Activated naive CD8-positive, alpha-beta T cell treated with anti-CD3 and anti-CD28 coated beads, Interleukin-2, amount 10 ng/mL, durations not matched to agents 7 days and 5 days (primary cell): ENCODE measurements at places on chromosomes 11 and 22.

DNA sequence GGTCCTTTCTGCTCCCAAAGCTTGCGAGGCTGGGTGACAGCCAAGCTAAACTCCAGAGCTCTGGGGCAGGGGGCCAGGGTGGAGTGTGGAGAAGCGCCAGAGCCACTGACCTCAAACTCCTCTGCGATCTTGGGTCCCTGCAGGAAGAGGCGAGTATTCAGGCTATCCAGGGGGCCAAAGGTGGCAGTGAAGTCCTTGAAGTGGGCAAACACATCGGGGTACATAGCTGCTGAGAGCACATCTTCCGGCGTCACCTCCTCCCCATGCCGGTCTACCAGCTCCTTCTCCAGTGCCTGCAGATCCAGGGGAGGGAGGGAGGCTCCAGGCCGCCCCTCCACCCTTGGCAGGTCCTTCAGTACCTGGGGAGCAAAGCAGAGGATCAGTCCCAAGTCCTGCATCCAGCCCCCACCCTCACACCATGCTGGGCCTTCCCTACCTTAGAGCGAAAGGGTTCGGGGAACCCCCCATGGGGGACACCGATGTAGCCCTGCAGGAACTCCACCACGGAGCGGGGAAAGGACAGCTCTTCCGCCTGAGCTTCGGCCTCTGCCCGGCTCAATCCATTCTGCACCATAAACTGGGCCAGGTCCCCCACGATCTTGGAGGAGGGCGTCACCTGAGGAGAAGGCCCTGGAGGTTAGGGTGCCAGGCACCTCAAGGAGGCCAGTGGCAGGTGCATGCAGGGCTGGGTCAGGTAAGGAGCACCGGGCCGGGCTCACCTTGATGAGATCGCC is 6.4 kb downstream of the RCE1 start:
- DNase-seq: no peak

DNA sequence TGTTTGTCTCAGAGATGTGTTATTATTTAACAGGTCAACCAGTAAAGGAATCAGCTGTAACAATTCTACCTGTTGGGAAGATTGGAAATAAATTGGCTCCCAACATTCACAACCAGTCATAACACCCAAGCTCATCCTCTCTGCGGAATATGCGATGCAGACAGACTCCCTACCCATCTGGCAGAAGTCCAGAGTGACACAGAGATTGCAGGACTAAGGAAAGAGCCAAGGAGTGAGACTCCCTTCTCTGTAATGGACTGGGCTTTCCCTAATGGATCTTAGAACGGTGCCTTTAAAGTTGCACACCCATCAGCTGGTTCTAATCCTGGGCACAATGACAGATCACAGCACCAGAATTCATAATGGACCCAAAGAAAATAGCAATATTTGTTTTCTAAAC is 27.8 kb upstream of the UBASH3B start:
- DNase-seq: no peak

DNA sequence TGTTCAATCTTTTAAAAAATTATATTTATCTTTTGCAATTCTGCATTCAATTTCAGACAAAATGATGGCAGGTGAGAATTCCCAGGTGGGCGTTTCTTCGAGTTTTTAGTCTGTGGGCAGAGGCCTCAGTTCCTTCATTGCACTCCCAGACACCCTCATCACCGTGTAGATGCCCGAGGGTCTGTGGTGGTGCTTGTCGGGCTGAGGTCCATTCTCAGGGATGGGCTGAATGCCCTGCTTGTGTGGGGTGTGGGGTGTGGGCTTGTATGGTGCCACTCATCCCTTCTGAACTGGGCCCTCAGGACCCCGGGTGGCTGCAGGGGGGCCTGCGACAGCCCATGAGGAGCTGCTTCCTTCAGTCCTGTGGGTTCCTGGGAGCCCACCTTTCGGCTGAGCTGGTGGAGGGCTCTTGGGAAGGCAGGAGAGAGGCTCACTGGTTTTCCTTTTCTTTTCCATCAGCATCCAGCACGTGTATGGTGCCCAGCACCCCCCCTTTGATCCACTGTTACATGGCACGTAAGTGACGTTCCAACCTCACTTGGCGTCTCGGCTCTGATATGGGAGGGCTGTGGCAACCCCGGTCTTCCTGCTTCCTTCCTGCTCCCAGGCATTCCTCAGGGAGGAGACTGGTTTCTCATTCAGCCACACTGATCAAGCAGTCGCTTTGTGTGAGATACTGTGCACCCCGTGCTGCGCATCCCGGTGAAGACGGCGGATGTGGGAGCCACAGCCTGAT is 29.8 kb downstream of the TBC1D22A start:
- DNase-seq: no peak

- DNase-seq: no peak
These were observed 15.5 kb upstream of the TSPAN18 start for GRCh38 chr11:44711113-44711786.

DNA sequence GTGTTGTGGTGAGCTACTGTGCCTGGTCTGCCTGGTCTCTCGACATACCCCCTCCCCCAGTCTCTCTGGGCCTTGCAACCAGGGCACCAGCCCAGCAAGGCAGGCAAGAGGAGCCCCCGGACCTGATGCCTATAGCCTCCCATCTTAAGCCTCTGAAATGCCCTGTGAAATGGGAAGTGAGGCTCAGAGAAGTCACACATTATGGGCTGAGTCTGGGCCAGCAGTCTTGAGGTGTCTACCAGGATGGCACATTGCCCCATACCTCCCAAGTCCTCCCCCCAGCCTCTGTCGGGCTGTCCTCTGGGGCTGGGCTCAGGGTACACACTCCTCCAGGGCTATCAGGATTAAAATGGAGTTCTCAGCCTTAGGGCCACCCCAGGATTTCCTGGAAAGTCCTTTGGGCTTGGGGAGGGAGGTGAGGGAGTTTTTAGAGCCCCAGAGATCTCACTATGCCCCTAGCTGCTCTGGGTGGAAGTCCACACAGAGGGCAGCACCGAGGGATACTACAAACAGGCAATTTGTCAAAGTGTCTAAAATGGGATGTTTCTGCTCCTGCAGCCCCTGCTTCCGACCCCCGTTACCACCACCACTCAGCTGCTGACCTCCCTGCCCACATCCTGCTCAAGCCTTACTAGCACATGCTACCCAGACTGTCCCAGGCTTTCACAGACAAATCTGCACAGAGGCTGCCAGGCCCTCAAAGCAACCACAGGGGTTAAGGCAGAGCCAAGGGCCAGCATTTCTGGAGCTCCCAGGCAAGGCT is 3.1 kb upstream of the SH3BP1 start:
- DNase-seq: peak; percentile 65

GRCh38 chr11:36746886-36747710 is 149.1 kb upstream of the RAG2 start:
- peak; percentile 76 for DNase-seq

GRCh38 chr11:89433278-89433677 is 57.9 kb downstream of the NOX4 start:
- DNase-seq: no peak

DNA sequence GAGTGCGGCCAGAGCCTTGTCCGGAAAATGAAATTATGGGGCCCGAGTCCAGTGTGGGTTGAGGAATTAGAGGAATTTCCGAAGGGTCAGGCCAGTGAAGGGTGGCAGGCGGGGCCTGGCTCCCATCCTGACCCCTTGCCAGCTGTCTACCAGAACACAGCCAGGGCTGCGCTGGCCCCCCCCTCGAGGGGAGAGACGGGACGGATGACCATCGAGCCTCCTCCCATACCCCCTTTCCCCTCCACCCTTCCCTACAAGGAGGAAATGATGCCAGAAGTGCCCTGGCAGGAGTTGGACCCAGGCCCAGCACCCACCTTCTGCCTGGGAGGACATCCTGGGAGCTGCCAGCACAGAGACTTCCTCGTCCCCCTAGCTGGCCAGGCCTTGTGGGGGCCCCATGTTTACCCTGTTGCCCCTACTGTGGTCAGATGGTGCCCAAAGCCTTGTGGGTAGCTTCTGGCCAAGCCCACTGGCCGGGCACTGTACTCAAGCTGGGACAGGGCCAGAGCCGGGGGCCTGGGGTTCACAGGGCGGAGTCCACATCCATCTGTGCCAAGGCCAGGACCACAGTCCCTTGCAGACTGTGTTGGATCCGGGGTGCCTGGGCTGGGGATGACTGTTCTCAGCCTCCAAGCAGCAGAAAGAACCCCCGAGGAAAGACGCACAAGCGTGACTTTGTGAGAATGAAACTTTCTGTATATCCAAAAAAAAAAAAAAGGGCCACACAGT is 20.8 kb downstream of the ARVCF start:
- no peak for DNase-seq

- no peak for DNase-seq
These were observed 471 bp upstream of the CEP126 start for GRCh38 chr11:101914341-101914737.

DNA sequence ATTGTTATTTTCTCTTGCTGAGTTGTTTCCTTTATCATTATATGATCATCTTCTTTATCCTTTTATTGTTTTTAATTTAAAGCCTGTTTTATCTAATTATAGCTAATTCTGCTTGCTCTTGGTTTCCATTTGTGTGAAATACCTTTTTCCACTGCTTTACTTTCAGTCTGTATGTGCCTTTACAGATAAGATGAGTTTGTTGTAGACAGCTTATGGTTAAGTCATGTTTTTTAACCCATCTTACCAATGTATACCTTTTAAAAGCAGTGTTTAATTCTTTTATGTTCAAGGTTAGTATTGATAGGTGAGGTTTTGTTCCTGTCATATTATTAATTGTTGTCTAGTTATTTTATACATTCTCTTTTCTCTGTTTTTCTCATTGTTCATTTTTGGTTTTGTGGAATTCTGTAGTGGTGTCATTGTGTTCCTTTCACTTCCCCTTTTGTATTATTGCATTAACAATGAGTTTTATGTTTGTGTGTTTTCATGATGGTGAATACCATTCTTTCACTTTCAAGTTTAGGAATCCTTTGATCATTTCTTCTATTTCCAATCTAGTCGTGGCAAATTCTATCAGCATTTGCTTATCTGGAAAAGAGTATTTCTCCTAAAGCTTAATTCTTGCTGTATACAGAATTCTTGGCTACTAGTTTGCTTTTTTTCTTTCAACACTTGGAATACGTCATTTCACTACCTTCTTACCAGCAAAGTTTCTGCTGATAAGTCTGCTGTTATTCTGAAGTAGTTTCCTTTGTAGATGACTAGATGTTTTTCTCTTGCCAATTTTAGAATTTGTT is 21.8 kb downstream of the OR5AN1 start:
- no peak for DNase-seq

GRCh38 chr11:22927793-22928192 is 67.5 kb upstream of the CCDC179 start:
- DNase-seq: no peak

GRCh38 chr11:110454609-110455008 is 24.9 kb downstream of the FDX1 start:
- DNase-seq: no peak

DNA sequence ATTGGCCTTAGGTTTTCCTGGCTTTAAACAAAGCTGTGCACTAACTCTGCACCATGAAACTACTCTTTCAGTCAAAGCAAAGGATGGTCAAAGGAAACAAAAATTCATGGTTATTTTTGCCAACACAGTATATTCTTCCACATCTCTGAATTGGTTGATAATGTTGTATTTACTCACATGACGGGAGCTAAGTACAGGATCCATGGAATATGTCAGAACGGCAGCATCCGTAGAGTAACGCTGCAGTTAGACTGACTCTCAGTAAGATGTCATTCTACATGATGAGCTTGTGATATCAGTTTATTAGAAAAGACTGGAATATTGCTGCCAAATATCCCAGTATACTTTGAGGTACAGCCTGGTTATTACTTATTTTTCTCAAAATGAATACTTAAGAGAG is 172.1 kb downstream of the PGR start:
- no peak for DNase-seq

DNA sequence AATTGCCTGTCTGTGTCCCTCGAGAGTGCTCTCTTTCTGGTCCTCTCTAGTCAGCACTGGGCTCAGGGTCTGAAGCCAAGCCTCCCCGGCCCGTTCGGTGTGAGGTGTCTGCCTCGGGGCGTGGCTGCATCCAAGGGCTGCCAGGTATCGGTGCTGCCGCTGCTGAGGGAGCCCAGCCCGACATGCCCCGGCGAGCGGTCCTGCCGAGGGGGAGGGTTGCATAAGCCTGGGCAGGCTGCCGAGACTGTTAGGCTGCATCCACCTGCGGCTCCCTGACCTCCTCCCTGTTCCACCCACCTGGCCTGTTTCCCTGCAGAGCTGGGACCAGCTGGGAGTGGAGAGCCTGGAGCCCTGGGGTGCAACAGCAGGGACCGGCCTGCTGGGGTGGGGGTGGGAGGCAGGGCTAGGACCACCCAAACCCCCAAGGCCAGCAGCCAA is 6.3 kb downstream of the OVOL1 start:
- DNase-seq: no peak

- no peak for DNase-seq
These were observed 6.3 kb downstream of the IGSF9B start for GRCh38 chr11:133950421-133950820.

DNA sequence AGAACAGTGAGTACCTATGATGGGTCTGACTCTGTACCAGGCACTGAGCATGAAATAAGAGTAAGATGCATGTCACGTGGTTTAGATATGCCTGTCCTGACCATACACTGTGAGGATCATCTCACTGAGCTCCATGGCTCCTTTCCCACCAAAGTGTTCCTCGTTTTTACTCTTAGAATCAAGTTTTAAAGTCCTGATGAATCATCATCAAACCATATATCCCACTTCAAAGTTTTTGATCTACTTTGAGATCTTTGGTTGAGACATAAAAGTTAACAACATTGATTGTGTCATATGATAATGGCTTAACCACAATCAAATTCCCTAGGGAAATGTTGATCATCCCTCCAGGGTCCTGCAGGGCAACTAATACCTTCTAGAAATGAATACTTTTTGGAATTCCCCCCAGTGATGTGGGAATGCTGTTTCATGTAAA is 12.8 kb downstream of the ETS1 start:
- DNase-seq: no peak

DNA sequence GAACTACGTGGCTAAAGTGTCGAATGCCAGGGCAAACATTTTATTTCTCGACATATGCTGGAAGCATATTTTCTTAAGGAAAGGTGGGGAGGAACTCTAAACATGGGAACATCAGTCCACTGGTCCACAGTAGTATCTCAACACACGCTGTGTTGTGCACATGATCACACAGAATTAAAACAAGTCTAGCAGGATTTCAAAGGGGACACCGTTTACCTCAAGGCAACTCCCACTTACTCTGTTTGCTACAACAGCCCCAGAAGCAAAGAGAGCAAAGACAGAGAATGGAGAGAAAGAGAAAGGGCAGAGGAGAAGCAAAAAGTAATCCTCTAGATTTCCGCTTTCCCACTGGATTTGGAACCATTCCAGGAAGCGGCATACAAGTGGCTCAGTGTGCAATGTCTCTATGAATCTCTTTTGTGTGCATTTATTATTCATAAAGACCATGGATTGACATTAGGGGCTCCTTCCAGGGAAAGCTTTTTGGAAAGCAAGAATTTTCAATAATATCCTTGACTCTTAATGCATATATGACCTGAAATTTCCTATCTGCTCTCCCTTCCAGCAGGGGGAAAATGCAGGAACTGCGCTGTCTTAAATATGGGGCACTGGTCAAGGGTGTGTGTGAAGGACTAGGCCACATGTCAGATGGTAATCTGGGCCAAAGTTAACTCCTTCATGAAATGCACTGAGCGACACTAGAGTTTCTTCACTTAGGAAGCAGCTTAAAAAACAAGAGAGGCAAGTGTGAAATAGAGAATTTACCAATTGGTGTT is 34.8 kb upstream of the CCDC34 start:
- no peak for DNase-seq

- no peak for DNase-seq
These were observed 2.1 kb upstream of the NUDT8 start for GRCh38 chr11:67631853-67632174.

GRCh38 chr22:26621663-26622062 is at the start of gene CRYBA4:
CRYBA4 (plus strand) TSS chr22:26621963; CDS start chr22:26622597, 634 bp downstream.
- DNase-seq: no peak

GRCh38 chr11:114197799-114198500 is 98.2 kb upstream of the NNMT start:
- no peak for DNase-seq
